ENCODE measurements at places on chromosomes 11 and 22.

GRCh38 chr22:49833340-49834007, 5.8 kb upstream of the BRD1 start:
- DNase-seq: no peak

GRCh38 chr22:37137131-37137530, 12.6 kb downstream of the IL2RB start:
- peak; percentile 25 for DNase-seq

DNA sequence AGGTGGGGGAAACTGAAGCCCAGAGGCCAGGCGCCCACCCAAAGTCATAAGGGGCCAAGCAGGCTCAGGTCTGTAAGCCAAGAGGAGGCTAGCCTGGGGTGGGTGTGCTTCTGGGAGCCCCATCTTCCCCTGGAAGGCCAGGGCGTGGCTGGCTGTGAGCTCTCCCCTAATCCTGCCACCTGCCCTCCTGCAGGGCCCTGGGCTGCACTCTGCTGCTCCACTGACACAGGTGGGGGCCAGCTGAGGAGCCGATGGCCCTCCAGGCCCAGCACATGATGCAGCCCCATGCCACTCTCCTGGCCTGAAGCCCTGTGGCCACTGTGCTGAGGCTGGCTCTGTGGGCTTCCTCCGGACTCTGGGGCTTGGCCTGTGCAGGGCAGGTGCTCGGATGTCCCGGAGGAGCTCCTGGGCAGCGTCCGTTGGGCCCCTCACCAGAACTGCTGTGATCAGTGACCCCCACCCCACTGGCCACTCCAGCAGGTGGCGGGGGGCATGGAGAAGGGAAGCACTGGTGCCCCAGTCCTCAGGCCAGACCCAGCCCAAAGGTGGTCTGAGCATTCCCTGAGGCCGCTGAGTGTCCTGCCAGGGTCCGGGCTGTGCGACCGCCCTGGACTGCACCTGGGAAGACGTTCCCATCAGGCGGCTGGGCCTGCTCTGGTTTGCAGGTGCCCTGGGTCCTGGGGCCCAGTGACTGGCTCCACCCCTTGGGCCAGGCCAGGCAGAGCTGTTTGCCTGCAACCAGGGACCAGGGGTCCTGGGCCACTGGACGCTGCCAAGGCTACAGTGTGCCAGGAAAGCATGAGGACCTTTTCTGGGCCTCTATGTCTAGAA, 8.5 kb downstream of the PIM3 start:
- peak; percentile 77 for DNase-seq

- DNase-seq: peak; percentile 59
Observed at GRCh38 chr11:65115361-65116082, 2.0 kb downstream of the ZNHIT2 start.

DNA sequence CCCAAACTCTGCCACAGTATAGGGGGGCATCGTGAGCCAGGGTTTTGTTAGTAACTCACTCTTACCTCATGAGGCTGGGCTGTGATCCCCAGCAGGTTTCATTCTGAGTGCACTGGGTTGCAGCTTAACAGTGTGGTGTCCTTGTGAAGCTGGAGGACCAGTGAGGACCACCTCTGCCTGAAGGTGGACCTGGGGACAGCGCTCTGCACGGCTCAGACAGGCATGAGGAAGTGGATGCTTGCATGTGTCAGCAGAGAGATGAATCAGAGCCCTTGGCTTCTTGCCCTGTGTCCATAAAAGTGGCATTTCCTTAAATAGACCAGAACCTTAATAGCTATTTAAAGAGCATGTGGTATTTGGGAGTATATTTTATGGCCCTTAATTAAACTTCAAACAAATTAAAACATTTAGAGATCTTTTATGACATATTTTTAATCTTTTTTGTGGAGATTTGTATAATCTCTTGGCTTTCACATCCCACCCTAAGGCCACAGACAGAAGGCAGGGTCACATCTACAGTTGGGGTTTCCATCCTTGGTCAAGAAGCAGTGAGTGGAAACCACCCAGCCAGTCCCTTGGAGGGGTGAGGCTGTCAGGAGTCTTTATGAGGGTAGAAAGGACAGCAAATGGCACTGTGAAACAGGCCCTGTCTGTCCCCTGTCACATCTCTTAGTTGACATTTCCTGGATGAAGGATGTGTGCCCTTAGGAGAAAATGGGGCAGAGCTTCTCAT, 24.8 kb upstream of the ADORA2A start:
- peak; percentile 98 for DNase-seq

Data from osteoblast (primary cell).